ENCODE measurements at places on chromosomes 2 and 18.

- DNase-seq = no peak
These were observed 9.6 kb downstream of the PER2 start for GRCh38 chr2:238278626-238279323.

GRCh38 chr2:237774811-237775553 is 23.6 kb upstream of the RBM44 start:
- DNase-seq = peak; percentile 56

DNA sequence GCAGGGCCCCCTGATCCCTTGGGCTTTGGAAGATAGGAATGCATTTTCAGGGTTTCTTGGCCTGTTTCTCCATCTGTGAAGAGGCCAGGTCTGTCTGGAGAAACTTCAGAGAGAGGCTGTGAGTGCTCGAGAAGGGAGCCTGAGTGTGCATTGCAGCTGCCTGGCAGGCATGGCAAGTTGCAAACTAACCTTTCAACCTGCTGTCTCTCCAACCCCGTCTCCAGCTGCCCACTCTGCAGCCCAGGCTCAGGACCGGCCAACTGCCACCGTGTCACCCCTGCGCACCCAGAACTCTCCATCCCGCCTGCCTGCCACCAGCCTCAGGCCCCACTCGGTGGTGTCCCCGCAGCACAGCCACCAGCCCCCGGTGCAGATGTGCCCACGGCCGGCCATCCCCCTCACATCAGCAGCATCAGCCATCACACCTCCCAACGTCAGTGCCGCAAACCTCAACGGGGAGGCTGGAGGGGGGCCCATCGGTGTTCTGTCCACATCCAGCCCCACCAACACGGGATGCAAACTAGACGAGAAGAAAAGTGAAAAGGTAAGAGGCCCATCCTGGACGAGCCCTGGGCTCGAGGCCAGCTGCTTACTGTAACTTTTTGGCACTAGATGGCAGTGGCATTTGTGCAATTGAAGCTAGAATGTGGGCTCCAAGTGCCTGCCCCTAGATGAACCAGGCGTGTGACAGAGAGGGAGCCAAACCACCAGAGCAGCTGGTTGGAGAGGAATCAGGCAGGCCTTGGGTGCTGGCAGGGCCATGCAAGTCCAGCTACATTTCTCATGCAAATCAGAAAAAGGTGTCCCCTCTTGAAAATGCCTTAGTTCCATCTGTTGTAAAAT is 164.6 kb downstream of the SEPTIN10 start:
- no peak for DNase-seq

DNA sequence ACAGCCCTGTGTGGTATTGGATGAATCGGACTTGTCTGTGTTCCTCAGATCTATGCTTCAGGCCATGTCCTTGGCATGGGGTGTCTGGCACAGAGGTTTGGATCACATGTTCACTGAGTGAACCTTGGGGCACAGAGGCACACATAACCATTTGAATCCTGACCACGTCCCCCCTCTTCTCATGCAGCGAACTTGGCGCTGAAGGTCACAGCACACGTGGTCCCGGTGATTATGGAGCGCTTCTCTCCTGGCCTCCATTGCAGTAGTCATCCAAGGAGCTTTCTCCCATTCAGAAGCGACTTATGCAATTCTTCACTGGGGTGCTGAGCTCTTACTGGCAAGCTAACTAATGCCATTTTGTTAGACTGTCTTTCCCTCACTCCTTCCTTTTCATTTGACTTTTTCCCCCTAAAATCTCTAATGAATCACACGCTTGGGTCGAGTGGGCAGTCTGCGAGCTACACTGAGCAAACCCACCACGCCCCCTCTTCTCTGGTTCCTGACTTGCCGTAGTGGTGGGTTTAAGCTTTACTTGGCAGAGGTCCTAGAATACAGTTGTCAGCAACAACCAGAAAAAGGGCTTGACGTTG is 59.4 kb downstream of the KCNG2 start:
- DNase-seq = peak; percentile 14

- no peak for DNase-seq
These were observed 18.2 kb downstream of the TTR start for GRCh38 chr18:31609886-31610285.

DNA sequence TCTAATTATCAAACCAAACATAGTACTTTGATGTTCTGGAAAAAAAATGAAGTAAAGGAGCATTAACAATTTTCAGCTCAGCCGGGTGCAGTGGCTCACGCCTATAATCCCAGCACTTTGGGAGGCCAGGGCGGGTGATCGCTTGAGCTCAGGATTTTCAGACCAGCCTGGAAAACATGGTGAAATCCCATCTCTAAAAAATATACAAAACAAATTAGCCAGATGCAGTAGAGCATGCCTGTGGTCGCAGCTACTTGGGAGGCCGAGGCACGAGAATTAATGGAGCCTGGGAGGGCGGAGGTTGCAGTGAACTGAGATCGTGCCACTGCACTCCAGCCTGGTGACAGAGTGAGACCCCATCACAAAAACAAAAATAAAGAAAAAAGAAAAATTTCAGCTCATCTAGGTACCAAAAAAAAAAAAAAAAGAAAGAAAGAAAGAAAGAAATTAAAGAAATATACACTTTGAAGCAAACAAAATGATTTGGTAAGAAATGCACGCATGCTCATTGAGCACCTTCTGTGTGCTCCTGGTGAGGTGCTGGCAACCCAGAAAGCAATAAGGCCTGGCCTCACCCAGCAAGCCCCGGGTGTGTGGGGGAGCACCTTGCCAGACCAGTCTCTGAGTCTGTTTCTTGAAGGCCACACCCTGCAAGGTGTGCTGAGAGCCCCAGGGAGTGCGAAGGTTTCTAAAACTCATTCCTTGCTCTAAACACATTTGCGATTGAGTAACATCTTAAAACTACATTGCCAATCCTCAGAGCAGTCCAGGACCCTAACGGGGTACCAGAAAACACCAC is 133.5 kb downstream of the TFCP2L1 start:
- no peak for DNase-seq

DNA sequence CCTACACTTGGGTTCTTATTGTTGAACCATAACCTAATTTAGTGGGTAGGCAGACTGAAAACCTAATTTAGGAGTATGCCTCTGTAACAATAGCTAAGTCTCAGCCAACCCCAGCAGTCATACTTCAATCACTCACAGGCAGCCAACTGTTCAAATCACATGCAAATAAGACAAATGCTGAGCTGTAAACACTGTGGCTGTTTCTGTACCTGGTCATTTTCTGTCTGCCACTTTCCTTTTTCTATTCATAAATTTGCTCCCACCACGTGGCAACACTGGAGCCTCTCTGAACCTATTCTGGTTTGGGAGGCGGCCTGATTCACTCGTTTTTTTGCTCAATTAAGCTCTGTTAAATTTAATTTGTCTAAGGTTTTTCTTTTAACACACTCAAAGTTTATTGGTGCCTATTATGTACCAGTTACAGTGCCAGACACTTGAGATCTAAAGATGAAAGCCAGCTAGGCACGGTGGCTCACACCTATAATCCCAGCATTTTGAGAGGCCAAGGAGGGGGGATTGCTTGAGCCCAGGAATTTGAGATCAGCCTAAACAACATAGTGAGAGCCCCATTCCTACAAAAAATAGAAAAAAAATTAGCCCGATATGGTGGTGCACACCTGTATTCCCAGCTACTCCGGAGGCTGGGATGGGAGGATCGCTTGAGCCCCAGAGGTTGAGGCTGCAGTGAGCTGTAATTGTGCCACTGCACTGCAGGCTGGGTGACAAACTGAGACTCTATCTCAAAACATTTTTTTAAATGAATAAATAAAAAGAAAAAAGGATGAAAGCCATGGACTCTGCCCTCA is 41.1 kb downstream of the THNSL2 start:
- no peak for DNase-seq

GRCh38 chr18:32040936-32041335 is 22.3 kb downstream of the RNF125 start:
- DNase-seq = no peak

DNA sequence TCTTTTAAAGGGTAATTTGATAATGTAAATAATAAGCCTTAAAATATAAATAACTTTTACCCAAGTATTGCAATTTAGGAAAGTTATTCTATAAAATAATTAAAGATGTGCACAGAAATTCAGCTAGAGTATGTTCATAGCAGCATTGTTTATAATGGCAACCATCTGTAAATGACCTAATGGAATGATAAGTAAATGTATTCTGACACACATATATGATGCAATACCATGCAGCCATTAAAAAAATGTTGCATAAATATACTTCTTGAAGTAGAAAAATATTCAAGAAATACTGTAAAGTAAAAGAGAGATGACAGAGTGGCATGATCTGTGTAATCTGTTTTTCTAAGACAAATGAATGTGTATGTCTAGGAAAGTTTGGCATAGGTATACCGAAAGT is 545.7 kb downstream of the ZEB2 start:
- no peak for DNase-seq

DNA sequence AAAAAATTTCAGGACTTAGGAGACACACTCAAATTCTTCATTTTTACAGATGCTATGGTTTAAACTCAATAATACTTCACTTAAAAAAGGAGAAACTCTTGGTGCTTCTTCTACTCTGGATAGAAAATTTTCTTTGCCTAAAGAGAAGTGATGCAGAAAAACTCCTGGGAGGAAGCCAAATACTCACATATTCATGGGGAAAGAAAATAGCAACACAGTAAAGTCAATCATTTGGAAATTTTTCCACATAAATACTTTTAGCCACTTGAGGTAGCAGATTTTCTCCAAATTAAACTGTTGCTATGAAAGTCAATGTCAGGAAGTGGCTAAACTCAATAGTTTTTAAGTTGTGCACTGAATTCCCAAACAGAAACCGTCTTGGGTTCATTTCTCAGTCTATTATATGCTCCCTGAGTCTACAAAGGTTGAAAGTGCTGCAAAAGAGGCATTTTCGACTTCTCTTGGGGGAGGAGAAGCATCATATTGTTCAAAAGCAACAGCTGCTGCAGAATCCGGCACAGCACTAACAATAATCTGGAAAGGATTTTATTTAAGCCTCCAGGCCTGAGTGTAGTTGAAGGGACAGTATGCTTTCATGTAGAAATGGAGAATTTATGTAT is 81.1 kb downstream of the UPP2 start:
- DNase-seq = no peak

GRCh38 chr2:98134172-98135005 is 47.4 kb downstream of the VWA3B start:
- DNase-seq = peak; percentile 45

DNA sequence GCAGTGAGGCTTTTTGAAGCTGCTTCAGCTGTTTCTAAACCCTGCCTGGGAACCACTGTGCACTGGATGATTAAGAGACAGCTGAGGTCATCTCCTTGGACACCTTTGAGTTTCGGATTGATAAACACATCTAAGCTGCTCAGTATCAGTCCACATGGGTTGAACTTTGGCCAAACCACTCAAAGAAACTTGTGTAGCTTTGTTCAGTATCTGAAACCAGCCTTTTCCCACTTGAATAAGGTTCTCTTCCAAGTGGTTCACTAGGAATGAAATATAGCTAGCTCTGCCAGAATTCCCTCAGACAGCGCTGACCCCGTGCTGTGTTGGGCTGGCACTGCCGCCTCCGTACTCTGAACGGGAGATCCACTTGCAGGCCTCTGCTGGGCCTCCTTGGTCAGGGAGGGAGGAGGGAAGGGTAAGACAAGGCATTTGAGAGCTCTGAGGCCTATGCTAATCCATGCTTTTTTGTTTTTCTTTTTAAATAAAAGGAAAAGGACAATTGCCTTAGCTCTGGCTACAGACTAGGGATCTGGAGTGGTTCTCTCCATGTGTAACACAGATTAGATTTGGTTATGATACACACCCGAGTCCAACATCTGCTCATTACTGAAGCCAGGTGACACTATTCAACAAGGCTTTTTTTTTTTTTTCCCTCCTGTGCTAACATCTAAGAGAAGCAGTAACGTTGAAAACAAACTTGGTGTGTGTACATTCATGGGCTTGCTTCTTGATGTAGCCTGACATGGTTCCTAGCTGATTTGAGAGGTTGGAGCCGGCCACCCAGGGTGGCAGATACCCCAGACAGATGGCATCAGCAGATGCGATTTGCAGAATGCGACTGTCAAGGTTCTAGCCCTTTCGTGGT is 67.7 kb downstream of the NCK2 start:
- DNase-seq = no peak

- DNase-seq = no peak
These were observed 28.3 kb downstream of the DRC1 start for GRCh38 chr2:26429779-26430578.

- DNase-seq = no peak
These were observed 215.7 kb downstream of the DYSF start for GRCh38 chr2:71669058-71669456.

DNA sequence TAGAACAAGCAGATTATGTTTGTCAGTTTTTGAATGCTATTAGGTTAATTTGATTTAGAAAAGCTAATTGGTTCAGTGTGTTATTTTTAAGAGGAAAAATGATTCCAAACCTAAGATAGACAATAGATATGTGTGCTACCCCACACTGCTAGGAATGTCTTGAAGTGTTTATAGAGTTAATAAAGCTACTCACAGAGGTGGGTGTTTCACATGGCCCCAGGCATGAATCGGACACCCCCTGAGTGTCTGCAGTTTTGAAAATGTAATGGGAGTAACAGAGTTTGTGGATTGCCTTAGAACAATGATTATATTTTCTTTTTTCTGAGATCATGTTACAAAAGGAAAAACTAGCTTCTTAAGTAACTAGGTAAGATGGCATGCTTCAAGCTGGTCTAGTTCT is 348.3 kb downstream of the ADCYAP1 start:
- no peak for DNase-seq

GRCh38 chr2:102841107-102841840 is 79.4 kb downstream of the TMEM182 start:
- DNase-seq = peak; percentile 34

DNA sequence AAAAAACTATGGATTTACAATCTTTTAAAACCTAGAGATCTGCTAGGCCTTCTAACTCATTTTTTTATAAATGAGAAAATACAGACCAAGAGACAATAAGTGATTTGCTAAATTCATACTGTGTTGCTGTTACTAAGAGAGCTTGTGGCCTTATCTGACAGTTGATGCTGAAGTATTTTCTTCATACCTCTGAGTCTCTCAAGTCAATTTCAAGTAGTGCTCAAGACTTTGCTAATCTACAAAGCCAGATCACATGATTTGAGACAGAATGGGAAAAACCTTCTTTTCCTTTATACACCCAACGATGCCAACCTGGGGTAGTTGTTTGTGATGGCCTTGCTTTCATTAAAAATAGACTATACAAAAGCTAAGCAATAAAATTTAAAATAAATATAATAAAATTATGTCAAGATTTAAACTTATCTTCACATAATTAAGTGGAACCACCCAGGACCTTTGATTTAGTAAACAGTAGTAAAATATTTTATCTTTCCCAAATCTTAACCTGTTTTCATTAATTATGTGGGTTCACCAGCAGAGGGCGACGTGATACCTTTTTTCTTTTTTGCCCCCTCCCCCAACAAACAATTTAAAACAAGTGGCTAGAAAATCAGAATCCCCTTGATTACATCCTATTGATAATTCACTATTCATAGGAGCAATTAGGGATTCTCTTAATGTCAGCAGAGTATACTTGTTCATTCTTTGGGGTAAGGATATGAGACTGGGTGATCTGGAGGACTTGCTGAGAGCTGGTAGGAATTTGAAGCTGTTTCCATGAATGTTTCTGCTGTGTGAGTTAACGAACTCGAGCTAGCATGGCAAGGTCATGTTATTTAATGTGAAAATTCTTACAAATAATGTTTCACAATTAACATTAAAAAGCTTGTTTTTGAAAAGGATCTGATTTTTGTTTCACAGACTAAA is 49.6 kb upstream of the SLC5A7 start:
- DNase-seq = no peak

- DNase-seq = peak; percentile 28
These were observed 35.8 kb upstream of the GPC1 start for GRCh38 chr2:240399419-240400324.

- DNase-seq = no peak
These were observed 552.3 kb downstream of the KCNJ3 start for GRCh38 chr2:155250800-155251199.

- DNase-seq = peak; percentile 3
These were observed 33.6 kb downstream of the INPP5D start for GRCh38 chr2:233093721-233094120.

GRCh38 chr18:67301592-67301991 is 214.9 kb downstream of the DSEL start:
- no peak for DNase-seq
